ENCODE measurements at places on chromosomes 11 and 22. TPM values are rescaled to one million over a fixed set of nuclear protein-coding genes. Genes with fewer than 3 reads are reported as not detected.
A peak's percentile ranks its signal among the peaks of the same experiment; 100 is the strongest.

- no peaks in the 10 kb centered on the region for H3K36me3 ChIP-seq
- peaks cover 32% of the 10 kb centered on the region for H3K4me1 ChIP-seq
- peaks cover 14% of the 10 kb centered on the region for H3K27me3 ChIP-seq
- H3K27ac ChIP-seq, result no peak overlapping the region
These were observed 6.7 kb upstream of the GDPD5 start for GRCh38 chr11:75532200-75533048.

DNA sequence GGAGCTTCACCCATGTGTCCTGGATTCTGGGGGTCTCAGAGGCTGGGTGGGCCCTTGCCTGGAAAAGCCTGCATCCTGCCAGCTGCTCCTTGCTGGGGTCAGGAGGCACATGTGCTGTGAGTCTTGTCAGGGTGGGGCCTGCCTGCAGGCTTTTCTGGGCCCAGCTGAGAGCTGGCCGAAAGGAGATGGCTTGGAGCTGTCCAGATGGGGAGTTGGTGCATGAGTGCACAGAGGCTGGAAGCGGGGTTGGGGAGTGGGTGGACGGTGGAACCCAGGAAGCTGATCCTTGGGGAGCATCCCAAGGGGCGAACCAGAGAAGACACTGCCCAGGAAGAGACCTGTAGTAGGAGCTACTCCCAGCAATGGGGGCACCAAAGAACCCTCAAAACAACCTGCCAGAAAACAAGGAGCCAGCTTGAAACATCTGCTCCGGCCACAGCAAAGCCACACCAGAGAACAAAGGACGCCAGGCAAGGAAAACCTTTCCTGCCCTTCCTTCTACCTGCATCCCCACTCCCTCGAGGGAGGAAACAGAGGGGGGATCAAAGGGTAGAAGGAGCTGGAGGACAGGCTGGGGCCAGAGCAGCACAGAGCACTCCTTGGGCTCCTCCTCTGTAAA is 8.2 kb upstream of the KCTD17 start:
- no peaks in the 10 kb centered on the region for H3K36me3 ChIP-seq
- H3K4me3 ChIP-seq, result no peak overlapping the region
- peaks cover 9% of the 10 kb centered on the region for H3K4me1 ChIP-seq
- H3K27me3 ChIP-seq, result no peaks in the 10 kb centered on the region
- H3K27ac ChIP-seq, result no peak overlapping the region
- no peak for DNase-seq

DNA sequence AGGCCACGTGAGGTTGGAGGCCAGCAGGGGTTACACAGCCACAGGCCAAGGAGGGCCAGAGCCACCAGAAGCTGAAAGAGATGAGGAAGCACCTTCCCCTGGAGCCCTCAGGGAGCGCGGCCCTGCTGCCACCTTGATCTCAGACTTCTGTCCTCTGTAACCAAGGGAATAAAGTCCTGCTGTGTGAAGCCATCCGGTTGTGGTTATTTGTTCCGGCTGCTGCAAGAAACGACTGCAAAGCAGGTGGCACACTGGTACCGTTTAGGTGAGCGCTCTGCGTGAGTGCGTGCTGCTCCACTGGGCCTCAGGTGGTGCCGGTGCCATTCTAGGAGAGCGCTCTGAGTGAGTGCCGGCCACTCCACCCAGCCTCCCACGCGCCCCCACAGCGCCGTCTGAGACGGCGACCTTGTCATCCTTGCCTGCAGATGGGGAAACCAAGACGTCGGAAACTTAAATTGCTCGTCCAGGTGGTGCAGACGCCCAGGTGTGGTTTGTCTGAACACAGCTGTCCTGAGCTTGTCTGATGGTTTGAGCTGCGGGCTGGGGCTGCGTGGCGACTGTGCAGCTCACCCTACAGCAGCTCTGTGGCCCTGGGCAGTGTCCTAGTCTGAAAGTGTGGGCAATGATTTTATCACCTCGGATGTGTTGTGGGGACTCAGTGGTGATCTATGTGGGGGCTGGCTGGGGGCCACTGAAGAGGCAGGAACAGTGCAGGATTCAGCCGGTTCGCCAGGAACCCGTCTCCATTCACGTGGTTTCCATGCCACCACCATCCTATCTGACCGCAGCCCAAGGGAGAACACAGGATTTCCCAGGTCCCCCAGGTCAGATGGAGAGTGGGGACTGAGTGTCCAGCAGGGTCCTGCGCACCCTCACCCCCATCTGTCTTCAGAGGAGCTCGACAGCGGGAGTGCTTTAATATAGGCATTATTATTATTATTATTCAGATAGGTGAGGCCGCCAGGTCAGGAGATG is 4.6 kb upstream of the MRGPRG start:
- DNase-seq, result no peak
- no peaks in the 10 kb centered on the region for H3K36me3 ChIP-seq
- H3K27me3 ChIP-seq, result peaks cover 22% of the 10 kb centered on the region
- H3K27ac ChIP-seq, result no peak overlapping the region

DNA sequence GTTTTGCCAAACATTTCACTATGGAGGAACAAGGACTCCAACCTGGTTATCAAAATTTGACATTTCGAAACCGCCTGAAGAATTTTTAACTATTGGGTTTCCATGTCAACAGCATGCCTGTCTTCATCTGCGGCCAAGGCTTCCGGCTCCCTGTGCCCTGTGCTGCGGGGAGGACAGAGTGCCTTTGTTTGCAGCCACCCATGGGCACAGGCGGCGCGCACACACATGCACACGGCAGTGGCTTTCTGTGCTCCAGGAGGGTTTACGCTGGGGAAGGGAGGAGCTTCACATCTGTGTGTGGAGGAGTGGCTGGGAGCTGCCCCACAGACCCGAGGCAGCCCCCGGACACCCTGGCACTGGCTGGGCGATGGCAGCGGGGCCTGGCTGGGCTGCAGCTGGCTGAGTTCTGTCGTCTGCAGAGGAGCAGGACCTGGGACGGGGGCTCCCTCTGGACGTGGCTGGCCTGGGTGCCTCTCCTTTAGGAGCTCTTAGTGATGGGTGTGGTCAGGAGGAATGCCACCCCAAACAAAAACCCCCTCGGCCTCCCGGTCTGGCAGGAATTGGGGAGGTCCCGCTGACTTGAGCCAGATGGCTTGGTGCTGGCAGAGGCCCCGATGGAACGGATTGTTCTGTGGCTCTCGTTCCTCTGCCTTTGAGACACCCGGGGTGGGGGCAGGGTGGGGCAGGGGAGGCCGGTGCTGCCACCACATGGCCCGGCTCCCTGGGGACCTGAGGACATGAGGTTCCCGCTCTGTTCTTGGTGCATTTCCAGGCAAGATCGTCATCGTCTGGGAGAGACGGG is 1290.9 kb downstream of the BRD1 start:
- no peaks in the 10 kb centered on the region for H3K27me3 ChIP-seq
- H3K36me3 ChIP-seq, result no peaks in the 10 kb centered on the region
- no peak overlapping the region for H3K27ac ChIP-seq
- H3K4me3 ChIP-seq, result no peak overlapping the region

DNA sequence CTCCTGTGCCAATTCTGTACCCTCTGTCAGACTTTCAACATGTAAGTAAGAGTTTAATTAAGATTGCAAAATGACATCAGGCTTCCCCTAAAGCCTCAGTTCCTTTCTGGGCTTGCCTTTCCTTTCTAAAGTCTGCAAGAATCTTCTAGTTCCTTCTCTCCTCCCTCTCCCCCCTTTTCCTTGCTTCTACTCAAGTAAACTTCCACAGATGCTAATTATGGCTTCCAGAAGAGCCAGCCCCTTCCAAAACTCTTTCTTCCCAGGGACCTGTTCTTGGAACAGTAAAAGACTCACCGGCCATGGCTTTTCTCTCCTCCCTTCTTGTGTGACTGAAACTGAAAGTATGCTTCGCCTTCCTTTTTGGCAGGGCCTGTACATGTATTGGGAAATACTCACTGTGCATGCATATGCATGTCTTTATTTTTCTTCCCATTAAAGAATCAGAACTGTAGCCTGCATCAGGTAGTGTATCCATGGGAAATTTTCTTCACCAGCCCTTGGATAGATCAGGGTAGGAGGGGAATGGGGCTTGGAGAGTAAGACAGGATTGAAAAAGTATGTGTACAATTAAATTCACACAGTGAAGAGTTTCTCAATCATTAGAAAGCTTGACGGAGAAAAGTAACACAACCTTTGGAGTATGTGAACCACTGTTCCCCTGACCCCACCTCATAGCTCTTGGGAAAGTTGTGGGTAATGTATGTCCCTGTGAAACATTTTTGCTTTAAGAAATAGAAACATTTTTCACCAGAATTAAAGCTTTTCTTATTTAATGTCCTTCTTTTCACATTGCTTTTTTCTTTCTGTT is at the start of gene CASP1:
Gene CASP1, minus strand, starts transcription at position 332 of the 808 bp plus-strand sequence. Its CDS starts 31 bp downstream, at position 301.
- peak within 1 kb of the TSS; percentile 92 for H3K27ac ChIP-seq
- H3K4me3 ChIP-seq, result peak within 1 kb of the TSS; percentile 80
- H3K36me3 ChIP-seq, result peaks cover 30% of the 10 kb centered on the region
- peaks cover 40% of the 10 kb centered on the region for H3K4me1 ChIP-seq
- DNase-seq, result peak; percentile 30

DNA sequence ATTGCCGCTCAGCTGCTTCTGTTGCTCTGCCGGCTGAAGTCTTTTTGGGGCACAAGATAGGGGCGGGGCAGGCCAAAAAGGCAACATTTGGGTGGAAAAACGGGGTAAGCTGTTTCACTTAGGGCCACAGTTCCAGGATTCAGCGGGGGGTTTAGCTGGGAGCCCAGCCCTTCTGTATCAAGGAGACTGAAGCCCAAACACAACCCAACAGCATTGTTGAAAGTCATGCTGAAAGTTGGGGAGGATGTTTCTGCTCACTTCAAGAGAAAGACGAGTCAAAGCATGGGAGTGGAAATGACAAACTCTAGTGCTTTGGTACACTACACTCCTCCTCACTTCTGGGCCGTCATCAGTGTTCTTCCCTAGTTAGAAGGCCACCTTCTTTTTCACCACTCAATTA is 56.1 kb upstream of the GNAZ start:
- no peaks in the 10 kb centered on the region for H3K36me3 ChIP-seq
- H3K4me3 ChIP-seq, result no peak overlapping the region
- H3K4me1 ChIP-seq, result no peaks in the 10 kb centered on the region
- DNase-seq, result no peak
- peaks cover 5% of the 10 kb centered on the region for H3K27me3 ChIP-seq

- no peaks in the 10 kb centered on the region for H3K36me3 ChIP-seq
- DNase-seq, result no peak
- H3K4me1 ChIP-seq, result no peaks in the 10 kb centered on the region
These were observed 20.3 kb upstream of the PGM2L1 start for GRCh38 chr11:74418509-74418895.

GRCh38 chr11:77174559-77174958 is 46.5 kb downstream of the MYO7A start:
- peaks cover 15% of the 10 kb centered on the region for H3K4me1 ChIP-seq
- H3K27ac ChIP-seq, result no peak overlapping the region
- peaks cover 5% of the 10 kb centered on the region for H3K27me3 ChIP-seq

- H3K4me1 ChIP-seq, result peaks cover 18% of the 10 kb centered on the region
- no peak for DNase-seq
- H3K36me3 ChIP-seq, result no peaks in the 10 kb centered on the region
- H3K27me3 ChIP-seq, result no peaks in the 10 kb centered on the region
These were observed 405 bp downstream of the SFI1 start for GRCh38 chr22:31496735-31497146.

- no peak overlapping the region for H3K27ac ChIP-seq
- H3K4me1 ChIP-seq, result no peaks in the 10 kb centered on the region
- peaks cover 39% of the 10 kb centered on the region for H3K27me3 ChIP-seq
These were observed 1.5 kb upstream of the MRGPRG start for GRCh38 chr11:3220101-3220500.

The HEPHL1 gene
- not detected for polyA plus RNA-seq

The DCUN1D5 gene
- 28.8 TPM for polyA plus RNA-seq

The ZNF195 gene
- 21.7 TPM for polyA plus RNA-seq

The TNRC6B gene
- polyA plus RNA-seq, result 109 TPM

The C2CD2L gene
- polyA plus RNA-seq, result 1.1 TPM

The MDK gene
- polyA plus RNA-seq, result 1.7 TPM

The OVOL1 gene
- not detected for polyA plus RNA-seq

The C11orf16 gene
- polyA plus RNA-seq, result not detected

The RCOR2 gene
- not detected for polyA plus RNA-seq
